T-helper 9 cell (primary cell): ENCODE measurements at places on chromosomes 3 and 15.

DNA sequence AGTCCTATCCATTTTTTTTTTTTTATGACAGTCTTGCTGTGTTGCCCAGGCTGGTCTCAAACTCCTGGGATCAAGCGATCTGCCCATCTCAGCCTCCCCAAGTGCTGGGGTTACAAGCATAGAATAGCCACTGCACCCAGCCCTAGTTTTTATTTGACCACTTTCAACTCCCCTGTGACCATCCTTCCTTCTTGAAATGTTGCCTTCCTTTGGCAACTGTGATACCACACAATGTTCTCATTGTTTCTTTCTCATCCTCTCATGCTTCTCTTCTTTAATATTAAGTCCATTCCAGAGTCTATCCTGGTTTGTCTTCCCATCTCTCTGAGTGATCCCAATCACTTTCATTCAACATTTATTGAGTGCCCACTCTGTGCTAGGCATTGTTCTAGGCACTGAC lies 7.9 kb upstream of the GPD1L start:
- no peak for DNase-seq

DNA sequence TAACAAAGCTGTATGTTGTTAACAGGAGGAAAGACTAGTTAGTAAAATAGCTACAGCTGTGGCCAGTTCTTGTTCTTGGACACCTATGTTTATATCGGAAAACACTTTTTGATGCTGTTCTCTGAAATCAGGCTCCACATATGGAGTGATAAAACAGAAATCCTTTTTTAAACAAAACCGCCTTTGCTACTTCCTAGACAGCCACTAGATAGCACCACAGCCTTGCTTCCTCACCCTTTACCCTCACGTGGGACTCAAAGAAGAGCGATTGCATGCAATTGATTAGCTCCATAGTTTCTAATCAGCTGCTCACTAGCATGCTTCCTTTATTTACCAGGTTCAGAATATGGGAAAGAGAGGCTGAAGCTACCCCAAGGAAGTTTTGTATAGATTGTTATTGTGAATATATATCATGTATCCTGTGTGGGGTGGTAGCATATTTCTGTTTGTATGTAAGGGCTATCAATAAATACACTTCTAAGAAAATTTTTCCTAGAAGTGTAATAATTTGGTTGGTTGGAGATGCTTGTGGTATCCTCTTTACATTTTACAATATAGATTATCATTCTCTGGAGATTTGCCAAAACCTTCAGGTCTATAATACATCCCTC lies 4.3 kb upstream of the MTFMT start:
- no peak for DNase-seq

GRCh38 chr3:15860014-15860934 lies 62.5 kb upstream of the ANKRD28 start:
- no peak for DNase-seq

DNA sequence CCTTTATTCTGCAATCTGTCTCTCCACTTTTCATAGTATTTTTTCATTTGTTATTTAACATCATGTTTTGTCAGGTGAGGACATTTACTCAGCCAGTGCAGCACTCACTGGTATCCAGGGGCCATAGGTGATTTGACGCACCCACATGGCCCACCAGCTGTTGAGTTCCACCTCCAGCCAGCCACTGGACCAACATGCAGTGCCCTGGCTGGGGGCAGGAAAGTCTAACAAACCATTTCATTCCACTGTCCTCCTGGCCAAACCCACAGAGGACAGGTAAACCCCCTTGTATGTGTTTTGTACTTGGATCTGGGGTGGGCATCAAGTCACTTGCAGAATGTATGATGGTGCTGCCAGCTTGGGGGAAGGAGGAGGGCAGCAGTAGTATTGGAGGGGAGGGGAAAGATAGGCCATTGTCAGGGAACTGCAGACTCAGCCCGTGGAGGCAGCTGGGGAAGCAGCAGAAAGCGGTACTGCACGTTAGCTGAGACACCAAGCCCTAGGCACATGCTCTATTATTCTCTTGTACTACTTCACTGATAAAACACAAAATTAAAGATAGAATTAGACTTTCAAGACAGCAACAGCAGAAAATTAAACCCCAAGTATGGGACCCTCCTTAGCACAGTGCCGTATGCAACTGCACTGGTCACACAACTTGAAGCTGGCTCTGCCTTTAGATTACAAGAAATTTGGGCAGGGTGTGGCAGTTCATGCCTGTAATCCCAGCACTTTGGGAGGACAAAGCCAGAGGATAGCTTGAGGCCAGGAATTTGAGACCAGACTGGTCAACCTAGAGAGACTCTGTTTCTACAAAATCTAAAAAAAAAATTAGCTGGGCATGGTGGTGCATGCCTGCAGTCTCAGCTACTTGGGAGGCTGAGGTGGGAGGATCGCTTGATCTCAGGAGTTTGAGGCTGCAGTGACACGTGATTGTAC lies 15.4 kb upstream of the RPL24 start:
- no peak for DNase-seq

- DNase-seq = no peak
These were observed 238.8 kb downstream of the GAP43 start for GRCh38 chr3:115862099-115862498.

GRCh38 chr3:35505181-35505580 lies 134.1 kb upstream of the ARPP21 start:
- no peak for DNase-seq

DNA sequence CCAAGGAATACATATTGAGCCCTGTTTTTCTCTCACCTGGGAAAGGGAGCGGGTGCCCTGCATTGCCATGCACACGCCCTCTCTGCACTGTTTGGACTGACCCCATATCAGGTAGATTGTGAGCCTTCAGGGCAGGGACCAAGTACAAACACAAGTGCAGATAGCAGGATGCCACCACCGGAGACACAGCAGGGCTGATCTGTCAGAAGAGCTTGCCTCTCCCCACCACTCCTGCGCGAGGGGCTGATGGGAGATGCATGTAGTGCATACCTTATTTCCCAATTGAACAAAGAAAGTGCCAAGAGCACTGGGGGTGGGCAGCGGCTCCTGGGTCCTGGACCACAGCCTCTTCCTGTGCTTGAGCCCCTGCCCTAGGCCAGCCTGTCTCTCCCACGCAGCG lies 9.0 kb upstream of the SLCO2A1 start:
- DNase-seq = no peak
